EL (cell line): ENCODE measurements at places on chromosomes 5 and 9.
A peak's percentile ranks its signal among the peaks of the same experiment; 100 is the strongest.

- DNase-seq, result no peak
These were observed 306.9 kb upstream of the C9orf72 start for GRCh38 chr9:27880156-27880555.

DNA sequence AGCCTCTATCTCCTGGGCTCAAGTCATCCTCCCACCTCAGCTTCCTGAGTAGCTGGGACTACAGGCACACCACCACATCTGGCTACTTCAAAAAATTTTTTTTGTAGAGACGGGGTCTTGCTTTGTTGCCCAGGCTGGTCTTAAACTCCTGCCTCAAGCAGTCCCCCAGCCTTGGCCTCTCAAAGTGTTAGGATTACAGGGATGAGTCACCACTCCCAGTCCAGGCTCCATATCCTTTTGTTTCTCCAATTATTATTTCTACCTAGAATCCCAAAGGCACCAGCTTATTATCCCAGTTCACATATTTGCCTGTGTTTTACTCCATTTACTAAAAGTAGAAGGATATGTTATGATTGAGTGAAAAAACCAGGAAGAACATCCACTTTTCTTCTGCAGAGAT is 84.9 kb downstream of the TEK start:
- peak; percentile 16 for DNase-seq

DNA sequence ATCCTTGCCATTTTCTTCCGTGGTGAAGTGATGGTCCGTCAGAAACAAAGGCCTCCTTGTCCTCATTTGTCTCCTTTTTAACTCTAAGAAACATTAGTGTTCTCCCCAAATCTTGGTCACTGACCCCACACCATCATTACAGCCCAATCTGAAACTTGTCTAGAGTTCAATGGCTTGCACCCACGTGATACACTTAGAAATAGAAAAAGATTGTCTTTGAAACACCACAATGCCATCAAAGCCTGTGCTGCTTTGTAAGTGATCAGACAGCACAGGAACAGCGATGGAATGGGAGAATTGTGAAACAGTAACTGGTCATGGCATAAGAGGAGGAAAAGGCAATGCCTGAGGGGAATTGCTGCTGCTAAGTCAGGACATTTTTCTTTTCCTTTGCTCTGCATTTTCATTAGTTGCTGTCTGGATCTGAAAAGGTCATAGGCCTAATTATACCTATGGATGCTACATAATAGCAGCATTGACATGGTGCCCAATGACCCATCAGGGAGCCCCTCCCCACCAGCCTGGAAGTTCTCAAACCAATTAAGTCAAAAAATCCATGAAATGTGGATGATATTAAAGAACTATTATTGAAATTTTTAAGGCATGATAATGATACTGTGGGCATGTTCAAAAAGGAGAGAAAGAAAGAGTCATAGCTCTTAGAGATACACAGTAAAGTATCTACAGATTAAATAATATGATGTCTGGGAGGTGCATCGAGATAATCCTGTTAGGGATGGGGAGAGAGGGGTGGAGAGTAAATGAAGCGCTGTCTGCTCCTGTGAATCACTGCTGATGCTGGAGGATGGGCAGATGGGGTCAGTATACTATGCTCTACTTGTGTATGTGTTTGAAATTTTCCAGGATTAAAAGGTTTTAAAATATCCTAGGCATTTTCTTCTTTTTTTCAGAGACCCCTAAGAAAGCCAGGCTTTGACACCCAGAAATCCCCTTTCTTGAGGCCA is 83.6 kb downstream of the ENC1 start:
- peak; percentile 60 for DNase-seq

DNA sequence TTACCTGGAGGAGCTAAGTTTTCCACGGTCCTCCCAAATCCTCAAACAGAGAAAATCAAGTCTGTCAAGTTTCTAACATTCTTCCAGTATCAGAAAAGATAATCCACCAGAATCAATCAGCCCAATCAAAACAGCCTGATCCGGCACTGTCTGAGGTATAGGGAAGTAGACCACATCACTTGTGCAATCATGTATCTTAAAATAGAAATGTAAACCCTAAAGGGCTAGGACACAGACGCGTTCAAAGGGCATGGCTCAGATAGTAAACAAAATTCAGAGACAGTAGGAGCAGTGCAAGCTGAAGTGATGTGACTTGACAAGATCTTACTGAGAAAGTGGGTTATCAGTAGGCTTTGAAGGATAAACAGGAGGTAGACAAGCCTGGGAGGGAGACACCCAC is 252.4 kb upstream of the DAPK1 start:
- no peak for DNase-seq

- no peak for DNase-seq
These were observed 170.2 kb downstream of the GAPVD1 start for GRCh38 chr9:125431741-125432271.

- no peak for DNase-seq
These were observed 105.2 kb downstream of the TLE1 start for GRCh38 chr9:81584099-81584498.

GRCh38 chr9:68418259-68418845 is 61.9 kb downstream of the PGM5 start:
- DNase-seq, result no peak

GRCh38 chr9:137438591-137439157 is 2.5 kb downstream of the ENTPD8 start:
- DNase-seq, result no peak

- peak; percentile 3 for DNase-seq
These were observed 73.8 kb upstream of the IL12B start for GRCh38 chr5:159403906-159404681.

DNA sequence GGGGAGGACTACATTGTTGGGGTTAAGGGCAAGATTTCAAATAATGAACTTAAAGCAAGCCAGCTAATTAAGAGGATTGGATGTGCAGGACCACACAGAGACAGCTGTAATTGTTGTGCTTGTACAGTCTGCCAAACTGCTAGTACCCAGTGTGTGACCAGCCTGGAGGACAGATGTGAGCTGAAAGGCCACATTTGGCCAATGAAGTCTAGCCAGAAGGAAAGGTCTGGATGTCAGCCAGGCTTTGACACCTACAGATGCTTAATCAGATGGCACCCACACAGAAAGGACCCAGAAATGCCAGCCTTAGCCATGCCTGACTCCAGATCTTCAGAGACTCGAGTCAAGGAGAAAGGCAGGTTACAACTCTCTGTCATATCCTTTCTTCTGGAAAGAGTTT is 491.1 kb downstream of the KIF4B start:
- DNase-seq, result no peak

DNA sequence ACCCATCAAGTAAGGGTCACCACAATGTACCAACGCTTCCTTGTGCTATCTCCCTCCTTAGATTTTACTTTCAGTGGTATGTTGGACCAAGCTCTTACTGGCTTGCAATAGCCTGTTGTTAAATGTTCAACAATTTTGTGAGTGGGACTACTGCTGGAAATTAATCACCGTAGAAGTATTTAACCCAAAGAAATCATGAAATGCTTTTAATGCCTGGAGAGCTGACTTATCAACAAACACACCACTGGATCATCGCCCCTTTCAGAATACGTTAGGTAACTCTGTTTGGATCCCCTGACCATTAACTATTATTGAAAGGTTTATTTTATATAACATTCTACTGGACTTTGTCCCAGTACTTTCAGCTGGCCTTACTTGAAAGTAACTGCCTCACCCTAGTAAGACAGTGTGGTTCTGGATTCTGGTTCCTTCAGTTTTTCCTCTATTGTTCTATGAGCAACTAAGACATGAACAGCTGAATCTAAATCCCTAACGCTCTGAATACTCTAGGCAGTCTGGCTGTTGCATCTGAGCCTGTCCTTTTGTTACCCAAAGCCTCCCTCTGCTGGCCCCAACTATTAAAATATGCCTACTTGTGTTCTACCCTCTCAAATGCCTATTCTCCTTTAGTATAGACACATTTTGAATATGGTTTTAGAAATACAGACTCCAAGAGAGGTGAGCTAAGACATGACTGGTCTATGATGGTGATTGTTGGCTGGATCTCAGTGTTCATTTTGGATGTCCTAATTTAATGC is 1203.4 kb upstream of the DMAC1 start:
- DNase-seq, result no peak

- DNase-seq, result no peak
These were observed 55.8 kb downstream of the EPB41L4B start for GRCh38 chr9:109264877-109265587.

- no peak for DNase-seq
These were observed 85.5 kb downstream of the ADGRV1 start for GRCh38 chr5:90644132-90644531.

- no peak for DNase-seq
These were observed 21.6 kb downstream of the UBAC1 start for GRCh38 chr9:135939351-135940265.

DNA sequence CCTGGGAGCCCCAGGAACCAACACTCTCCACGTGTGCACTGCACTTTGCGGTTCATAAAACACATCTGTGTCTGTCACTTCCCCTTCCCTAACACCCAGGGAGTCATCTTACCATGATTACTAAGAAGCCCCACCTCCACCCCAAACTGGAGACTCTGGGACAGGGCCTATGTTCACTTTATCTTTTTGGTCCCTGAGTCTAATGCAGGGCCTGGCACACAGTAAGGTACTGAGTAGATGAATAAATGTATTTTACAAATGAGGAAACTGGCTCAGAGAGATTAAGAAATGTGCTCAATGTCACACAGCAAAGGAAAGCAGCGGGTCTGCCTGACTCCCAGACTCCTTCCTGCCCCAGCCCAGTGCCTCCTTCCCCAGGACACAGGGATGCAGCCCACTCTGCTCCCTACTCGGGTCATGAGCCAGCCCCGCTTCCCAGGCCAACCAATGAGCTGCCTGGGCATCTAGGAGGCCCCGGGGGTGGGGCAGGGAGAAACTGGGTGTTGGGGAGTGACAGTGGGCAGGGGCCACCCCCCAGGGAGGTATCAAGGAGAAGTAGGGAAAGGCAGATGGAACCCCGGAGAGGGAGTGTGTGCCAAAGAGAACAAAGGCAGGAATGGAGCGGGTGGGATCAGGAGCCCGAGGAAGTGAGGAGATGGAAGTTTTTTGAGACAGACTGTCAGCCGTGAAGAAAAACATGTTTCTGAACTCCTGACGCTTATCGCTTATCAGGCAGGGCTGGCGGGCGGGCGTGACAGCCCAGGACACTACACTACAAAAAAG is 30.5 kb downstream of the SHB start:
- DNase-seq, result no peak

GRCh38 chr9:30677221-30677620 is 1707.2 kb upstream of the ACO1 start:
- DNase-seq, result no peak

DNA sequence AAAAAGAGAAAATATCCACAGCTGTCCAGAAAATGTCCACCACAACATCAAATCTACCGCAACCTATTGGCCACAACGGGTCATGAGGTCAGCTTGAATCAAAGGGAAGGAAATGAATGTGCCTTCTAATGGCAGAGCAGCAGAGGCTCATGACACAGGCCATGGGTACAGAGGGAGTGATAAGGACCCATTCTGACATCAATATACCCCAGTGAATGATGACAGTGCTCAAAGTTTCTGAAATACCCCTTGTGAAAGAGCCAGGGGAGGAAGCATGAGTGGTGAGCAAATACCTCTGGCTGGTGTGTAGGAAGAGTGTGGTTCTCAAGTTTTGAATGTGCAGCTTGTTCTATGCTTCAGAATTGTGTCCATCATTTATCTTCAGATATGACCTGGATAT is 348.2 kb downstream of the IRX1 start:
- DNase-seq, result no peak

DNA sequence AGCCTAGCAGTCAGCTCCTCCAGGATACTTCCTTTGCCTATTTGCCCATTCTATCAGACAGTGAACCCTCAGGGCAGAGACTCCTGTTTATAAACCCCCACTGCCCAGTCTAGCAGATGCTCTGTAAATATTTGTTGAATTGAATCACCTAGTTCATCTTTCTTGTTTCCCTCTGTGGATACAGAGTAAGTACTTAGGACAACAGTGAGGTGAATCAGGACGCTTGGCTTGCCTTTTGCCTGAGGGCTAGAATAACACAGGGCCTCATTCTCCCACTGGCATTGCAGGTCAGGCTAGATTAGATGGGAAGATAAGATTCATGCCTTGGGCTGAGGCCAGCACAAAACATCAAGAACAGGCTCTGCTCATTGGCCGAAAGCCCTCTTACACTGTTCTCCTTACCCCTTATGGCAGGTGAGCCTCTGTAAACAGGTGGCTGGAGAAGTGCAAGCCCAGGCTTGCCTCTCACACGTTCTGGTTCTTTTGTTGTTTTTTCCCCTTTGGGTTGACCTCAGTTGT is 22.2 kb downstream of the TNFSF8 start:
- DNase-seq, result peak; percentile 96

DNA sequence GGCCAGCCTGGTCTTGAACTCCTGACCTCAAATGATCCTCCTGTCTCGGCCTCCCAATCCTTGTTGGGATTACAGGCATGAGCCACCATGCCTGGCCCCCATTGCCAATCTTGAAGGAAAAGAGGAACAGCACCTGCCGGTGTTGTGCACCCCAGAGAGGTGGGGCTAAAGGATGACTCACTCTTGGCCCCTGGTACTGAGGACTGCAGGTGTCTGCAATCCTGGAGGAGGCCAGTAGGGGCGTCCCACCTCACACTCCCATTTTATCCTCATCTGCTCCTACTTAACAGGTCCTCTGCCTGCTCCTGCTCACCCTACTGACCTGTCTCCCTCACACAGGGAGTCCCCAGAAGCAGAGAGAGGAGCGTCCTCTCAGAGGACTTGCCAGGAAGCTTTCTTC is 390.4 kb downstream of the ARHGEF28 start:
- no peak for DNase-seq

- peak; percentile 75 for DNase-seq
These were observed 9.8 kb upstream of the CRHBP start for GRCh38 chr5:76943006-76943405.

DNA sequence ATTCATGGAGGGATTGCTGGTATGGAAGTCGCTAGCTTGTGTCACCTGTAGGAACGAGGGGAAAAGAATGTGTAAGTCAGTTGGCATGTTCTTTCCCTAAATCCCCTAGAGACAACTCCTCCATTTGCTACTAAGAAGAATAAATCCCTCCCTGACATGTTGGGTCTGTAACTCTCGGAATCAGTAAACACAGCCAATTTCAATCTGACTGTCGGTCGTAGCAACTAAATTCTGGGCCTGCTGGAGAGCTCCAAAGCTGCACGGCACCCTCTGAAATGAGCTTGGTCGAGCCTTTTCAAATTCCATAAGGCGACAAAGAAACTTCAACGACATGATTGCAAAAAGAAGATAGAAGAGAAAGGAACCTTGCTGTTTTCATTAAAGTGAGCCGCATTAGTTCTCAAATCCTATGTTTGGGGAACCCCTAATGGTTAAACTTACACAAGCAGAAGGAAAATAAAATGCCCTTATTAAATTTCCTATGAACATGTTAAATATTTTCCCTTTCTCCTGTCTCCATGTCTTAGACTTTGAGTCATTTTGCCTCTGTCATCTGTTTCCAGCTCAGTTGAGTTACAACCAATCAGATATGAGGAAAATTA is 735.8 kb upstream of the WWC1 start:
- no peak for DNase-seq

- DNase-seq, result no peak
These were observed 4.3 kb downstream of the CCL19 start for GRCh38 chr9:34686732-34687131.

GRCh38 chr5:104754311-104754995 is 1191.9 kb upstream of the NUDT12 start:
- no peak for DNase-seq

- DNase-seq, result no peak
These were observed 126.1 kb upstream of the SAP30L start for GRCh38 chr5:154319736-154320135.
